ENCODE measurements at places on chromosomes 3 and 15. TPM values are rescaled to one million over a fixed set of nuclear protein-coding genes. Genes with fewer than 3 reads are reported as not detected.

RTP1 gene
- total RNA-seq = not detected

- no peak for DNase-seq
These were observed 40.7 kb downstream of the GLCE start for GRCh38 chr15:69200832-69201745.

DNA sequence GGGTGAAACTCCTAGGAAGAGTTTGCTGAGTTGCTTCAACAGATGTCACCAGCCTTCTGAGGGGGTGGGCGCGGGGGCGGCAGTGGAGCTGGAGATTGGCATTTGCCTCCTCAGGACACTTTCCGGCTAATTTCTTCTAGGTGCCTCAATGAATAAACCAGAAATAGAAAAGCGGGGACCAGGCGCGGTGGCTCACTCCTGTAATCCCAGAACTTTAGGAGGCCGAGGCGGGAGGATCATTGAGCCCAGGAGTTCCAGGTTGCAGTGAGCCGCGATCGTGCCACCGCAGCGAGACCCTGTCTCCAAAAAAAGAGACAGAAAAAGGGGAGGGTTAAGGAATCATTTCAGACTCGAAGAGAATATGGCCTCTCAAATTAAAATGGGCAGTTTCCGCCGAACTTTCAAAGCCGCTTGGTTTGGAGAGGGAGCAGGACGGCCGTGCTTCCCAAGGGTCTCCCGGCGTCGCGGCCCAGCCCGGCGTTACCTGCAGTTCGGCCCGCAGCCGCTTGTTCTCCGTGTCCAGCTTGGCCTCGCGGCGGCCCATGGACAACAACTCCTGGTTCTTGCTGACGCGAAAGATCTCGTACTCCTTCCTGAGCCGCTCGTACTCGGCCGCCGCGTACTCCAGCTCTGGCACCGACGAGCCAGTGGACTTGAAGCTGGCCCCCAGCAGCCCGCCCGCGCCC, 587 bp downstream of the NPHP3 start:
- DNase-seq = peak; percentile 67

GRCh38 chr3:64650715-64651114, 37.1 kb downstream of the ADAMTS9 start:
- DNase-seq = no peak
